ENCODE measurements at places on chromosomes 5 and 9. TPM values are rescaled to one million over a fixed set of nuclear protein-coding genes. Genes with fewer than 3 reads are reported as not detected.

- peak overlapping the region; percentile 93 for H3K4me3 ChIP-seq
- H3K27ac ChIP-seq: peak overlapping the region; percentile 83
- H3K4me1 ChIP-seq: peaks cover 67% of the 10 kb centered on the region
- H3K36me3 ChIP-seq: peaks cover 71% of the 10 kb centered on the region
- H3K27me3 ChIP-seq: peaks cover 3% of the 10 kb centered on the region
Measured at GRCh38 chr5:171390883-171391677, 3.4 kb downstream of the NPM1 start.

DNA sequence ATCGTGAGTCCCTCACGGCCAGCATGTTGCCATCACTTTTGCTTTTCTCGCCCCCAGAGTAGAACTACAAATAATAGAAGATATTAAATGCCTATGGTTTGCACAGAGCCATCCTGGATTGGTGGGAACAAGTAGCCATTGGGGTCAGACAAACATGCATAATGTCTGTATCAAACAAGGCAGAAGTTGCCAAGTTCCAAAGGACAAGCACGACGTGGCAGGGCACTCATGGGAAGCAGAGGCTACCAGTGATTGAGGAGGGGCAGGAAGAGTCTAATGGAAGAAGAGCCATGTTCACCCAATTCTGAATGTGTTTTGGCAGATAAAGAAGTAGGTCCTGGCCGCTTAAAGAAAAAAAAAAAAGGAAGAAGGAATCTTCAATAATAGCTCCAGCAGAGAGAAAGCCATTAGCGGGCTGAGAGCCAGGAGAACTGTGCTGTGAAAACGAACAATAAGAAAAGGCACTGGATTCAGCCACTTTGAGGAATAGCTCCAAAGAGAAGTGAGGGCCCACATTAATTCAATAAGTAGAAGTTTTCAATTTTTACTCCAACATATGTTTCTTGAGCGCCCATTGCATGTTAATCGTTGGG is 153.7 kb upstream of the ADCY2 start:
- DNase-seq: no peak
- H3K4me3 ChIP-seq: no peak overlapping the region
- no peaks in the 10 kb centered on the region for H3K4me1 ChIP-seq
- no peak overlapping the region for H3K27ac ChIP-seq

DNA sequence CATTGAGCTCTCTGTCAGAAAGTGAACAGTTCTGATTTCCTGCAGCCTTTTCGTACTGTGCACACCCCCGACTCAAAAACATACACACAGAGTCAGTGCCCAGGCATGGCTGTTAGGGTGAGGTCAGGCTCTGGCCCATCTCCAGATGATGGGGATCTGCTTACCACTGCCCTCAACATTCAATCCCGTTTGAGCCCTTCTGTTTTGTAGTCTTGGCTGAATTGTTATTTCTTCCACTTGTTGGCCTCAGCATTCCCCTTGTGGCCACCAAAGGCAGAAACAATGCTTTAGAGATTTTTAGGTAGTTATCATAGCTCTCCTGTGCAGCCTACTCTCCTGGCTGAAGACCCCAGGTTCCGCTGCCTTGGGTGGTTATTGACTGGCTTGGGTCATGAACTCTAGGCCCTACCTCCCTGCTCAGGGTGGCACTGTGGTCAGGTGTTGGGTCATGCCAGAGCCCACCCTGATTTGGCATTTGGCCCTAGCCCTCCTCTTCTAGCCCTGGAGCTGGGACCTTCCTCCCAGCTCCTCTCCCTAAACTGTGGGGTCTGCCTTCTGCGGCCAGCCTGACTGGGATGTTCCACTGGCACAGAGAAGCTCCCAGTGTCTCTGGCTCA is 7.8 kb upstream of the MYOZ3 start:
- no peaks in the 10 kb centered on the region for H3K36me3 ChIP-seq
- no peak overlapping the region for H3K27ac ChIP-seq
- no peak overlapping the region for H3K4me3 ChIP-seq
- no peaks in the 10 kb centered on the region for H3K27me3 ChIP-seq
- no peak for DNase-seq

DNA sequence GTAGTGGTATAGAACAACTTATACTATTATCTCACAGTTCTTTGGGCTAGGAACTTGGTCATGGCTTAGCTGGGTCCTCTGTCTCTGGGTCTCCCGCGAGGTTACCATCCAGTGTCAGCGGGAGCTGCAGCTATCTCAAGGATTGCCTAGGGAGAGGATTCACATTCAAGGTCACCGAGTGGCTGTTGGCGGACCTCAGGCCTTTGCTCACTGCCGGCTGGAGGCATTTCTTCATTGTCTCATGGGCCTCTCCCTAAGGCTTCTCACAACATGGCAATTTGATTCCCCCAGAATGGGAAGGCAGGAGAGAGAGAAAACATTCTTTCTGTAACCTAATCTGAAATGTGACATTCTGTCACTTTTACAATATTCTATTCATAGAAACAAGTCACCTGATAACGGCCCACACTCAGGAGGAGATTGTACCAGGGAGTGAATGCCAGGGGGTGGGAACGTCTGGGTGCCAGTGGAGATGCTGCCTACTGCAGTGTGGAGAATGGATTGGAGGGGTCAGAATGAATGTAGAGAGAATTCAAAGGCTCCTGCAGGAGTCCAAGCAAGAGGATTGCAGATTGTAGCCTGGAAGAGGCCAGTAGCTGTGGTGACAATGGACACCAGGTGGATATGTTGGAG is 29.5 kb upstream of the ANKRD18A start:
- H3K27me3 ChIP-seq: peaks cover 10% of the 10 kb centered on the region
- no peaks in the 10 kb centered on the region for H3K4me1 ChIP-seq
- DNase-seq: no peak
- H3K4me3 ChIP-seq: no peak overlapping the region
- no peaks in the 10 kb centered on the region for H3K36me3 ChIP-seq
- no peak overlapping the region for H3K27ac ChIP-seq

Gene LCN9
- not detected for total RNA-seq

GRCh38 chr5:149271716-149272563 is at the start of gene AFAP1L1:
Gene AFAP1L1, plus strand, starts transcription at chr5:149271859. Its CDS starts 110 bp downstream, at chr5:149271969.
- no peak within 1 kb of the TSS for H3K27ac ChIP-seq
- H3K36me3 ChIP-seq: no peaks in the 10 kb centered on the region
- H3K27me3 ChIP-seq: peaks cover 28% of the 10 kb centered on the region

DNA sequence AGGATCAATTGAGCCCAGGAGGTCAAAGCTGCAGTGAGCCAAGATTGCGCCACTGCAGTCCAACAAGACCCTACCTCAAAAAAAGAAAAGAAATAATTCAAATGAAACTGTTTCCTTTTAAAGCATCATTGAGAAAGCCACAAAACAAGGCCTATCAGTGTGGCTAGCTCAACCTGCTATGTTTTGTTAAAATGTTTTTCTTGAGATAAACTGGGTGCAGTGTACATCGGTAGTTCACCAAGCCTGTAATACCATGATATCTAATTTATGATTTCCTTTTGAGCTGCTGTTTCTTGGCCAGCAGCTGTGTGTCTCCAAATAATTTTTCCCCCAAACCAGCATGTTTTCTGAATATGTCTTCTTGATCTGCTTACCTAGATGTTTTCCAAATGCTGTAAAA is 97.3 kb upstream of the GOLGA1 start:
- H3K27me3 ChIP-seq: no peaks in the 10 kb centered on the region
- H3K4me3 ChIP-seq: no peak overlapping the region
- no peak overlapping the region for H3K27ac ChIP-seq
- H3K4me1 ChIP-seq: no peaks in the 10 kb centered on the region
- DNase-seq: no peak

DNA sequence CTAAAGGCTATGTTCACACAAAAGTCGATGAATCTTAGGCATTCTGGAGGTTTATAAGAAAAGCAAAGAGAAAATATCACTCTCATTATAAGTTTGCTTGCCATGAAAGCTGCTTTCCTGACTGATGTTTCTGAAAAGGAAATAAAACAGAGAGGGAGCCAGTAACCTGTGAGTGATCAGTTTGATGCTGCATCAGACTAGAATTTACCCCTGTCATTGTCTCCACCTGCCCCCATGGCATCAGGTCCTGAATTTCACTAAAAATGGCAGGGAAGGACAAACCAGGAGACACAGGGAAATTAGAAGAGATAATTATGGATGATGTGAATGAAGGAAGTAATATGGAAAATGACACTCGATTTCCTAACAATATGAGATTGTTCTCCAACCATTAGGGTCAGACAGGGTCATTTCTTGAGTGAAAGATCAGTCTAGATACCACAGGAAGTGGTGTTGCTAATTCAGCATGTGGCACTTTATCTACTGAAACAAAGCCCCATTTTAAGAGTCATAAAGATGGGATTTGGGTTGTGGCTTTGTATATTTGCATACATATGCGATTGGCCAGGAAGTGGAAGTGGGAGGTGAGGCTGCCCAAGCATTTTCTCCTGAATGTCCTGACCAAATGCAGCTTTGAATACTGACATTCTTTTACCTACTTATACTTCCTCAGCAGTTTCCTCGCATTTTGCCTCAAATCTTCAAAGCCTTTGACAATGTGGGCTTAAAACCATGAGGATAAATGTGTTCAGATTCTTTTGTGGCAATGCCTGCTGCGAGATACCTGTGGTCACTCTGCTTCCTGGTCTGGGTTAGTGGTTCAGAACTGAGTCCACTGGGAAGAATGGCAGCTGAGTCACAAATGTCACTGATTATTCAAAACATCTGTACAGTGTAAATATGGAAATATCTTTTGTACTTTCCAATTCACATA is 29.7 kb downstream of the MEGF10 start:
- H3K36me3 ChIP-seq: no peaks in the 10 kb centered on the region
- H3K4me3 ChIP-seq: no peak overlapping the region
- peak; percentile 33 for DNase-seq
- no peaks in the 10 kb centered on the region for H3K27me3 ChIP-seq

Gene PIP5K1B
- 1.6 TPM for total RNA-seq

- H3K27me3 ChIP-seq: peaks cover 63% of the 10 kb centered on the region
- no peak overlapping the region for H3K4me3 ChIP-seq
- peaks cover 4% of the 10 kb centered on the region for H3K36me3 ChIP-seq
- peak; percentile 43 for DNase-seq
- H3K27ac ChIP-seq: no peak overlapping the region
- peaks cover 7% of the 10 kb centered on the region for H3K4me1 ChIP-seq
Measured at GRCh38 chr5:73454379-73455036, 5.9 kb upstream of the FOXD1 start.

Gene SH3PXD2B
- total RNA-seq: 0.99 TPM

DNA sequence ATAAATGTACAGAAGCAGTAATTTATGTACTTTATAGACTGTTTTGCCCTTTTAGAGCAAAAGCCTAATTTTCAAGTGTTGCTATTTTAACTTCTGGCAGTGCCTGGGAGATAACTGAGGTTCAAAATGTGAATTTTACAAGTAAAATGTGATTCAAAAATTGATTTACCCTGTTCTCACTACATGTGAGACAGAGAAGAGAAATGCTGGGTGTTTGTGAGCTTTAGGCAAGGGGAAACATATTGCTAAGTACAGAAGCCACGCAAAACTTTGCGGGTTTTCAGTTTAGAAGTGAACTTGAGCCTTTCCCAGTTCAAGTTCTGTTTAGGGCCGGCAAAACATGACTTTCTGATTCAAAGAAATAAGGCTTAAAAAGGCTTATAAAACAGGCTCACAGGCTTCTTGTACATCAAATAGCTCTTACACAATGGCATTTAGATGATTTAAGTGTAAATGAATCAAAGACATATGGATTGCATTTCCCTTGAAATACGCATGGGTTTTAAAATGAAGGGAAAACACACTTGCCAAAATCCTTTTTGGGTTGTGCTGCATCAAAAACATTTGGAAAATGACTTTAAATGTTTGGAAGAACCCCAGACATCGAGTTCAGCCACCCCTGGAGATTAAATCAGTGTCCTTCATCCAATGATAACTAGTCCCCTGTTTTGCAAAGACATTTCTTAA is 370.8 kb upstream of the MEF2C start:
- no peaks in the 10 kb centered on the region for H3K4me1 ChIP-seq
- no peaks in the 10 kb centered on the region for H3K27me3 ChIP-seq
- H3K4me3 ChIP-seq: no peak overlapping the region
- no peak overlapping the region for H3K27ac ChIP-seq
- H3K36me3 ChIP-seq: no peaks in the 10 kb centered on the region

GRCh38 chr5:160312134-160312959 is at the start of gene CCNJL:
Gene CCNJL, minus strand, starts transcription at chr5:160312564. Its CDS starts 641 bp downstream, at chr5:160311923.
- H3K4me1 ChIP-seq: peaks cover 7% of the 10 kb centered on the region
- DNase-seq: no peak
- no peaks in the 10 kb centered on the region for H3K36me3 ChIP-seq
- peaks cover 57% of the 10 kb centered on the region for H3K27me3 ChIP-seq
- H3K27ac ChIP-seq: no peak within 1 kb of the TSS

DNA sequence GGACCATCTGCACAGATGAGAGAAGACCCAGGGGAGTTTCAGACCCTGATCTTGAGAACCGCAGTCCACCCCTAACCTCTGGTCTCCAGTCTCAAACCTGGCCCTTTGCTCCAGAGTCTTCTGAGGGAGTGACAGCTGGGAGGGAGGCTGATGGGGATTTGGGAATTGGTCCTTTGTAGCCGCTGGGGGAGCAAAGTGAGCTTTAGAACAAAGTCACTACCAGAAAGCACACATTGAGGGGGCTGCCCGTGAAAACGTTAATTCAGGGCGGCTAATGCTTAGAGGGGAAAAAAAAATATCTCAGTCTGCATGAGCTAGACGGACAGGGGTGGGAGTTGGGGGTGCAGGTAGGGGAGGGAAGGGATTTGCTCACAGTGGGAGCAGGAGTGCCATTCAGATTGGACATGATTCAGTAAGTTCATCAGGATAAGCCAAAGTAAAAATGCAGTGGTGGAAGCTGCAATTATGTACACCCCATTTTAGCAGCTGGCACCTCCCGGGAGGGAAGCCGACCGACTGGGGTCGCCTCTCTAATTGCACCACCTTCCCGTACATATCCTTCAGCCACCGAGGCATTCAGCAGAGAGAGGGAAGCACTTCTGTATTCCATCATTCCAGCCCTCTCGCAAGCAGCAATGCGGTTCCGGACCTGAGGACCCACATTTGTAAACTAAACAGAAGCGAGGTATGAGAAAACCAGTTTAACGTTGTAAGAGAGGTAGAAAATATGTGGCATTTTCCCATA is 123.4 kb upstream of the RETREG1 start:
- H3K27me3 ChIP-seq: peaks cover 19% of the 10 kb centered on the region
- H3K27ac ChIP-seq: no peak overlapping the region
- no peaks in the 10 kb centered on the region for H3K4me1 ChIP-seq
- no peak for DNase-seq
- H3K4me3 ChIP-seq: no peak overlapping the region
- H3K36me3 ChIP-seq: no peaks in the 10 kb centered on the region

Gene IL13
- 14.9 TPM for total RNA-seq

GRCh38 chr9:22175972-22176545 is 167.0 kb upstream of the CDKN2B start:
- no peak for DNase-seq
- no peak overlapping the region for H3K27ac ChIP-seq
- H3K4me1 ChIP-seq: peaks cover 7% of the 10 kb centered on the region
- no peak overlapping the region for H3K4me3 ChIP-seq
- H3K36me3 ChIP-seq: peaks cover 3% of the 10 kb centered on the region
- peaks cover 15% of the 10 kb centered on the region for H3K27me3 ChIP-seq

Gene LEAP2
- total RNA-seq: 1.7 TPM

GRCh38 chr9:82140471-82140870 is 151.9 kb downstream of the SPATA31D1 start:
- no peak overlapping the region for H3K27ac ChIP-seq
- DNase-seq: no peak
- no peaks in the 10 kb centered on the region for H3K27me3 ChIP-seq
- H3K4me3 ChIP-seq: no peak overlapping the region
- no peaks in the 10 kb centered on the region for H3K4me1 ChIP-seq
- no peaks in the 10 kb centered on the region for H3K36me3 ChIP-seq

Gene SV2C
- 0.02 TPM for total RNA-seq

- no peak overlapping the region for H3K4me3 ChIP-seq
- no peak for DNase-seq
- H3K4me1 ChIP-seq: no peaks in the 10 kb centered on the region
- no peaks in the 10 kb centered on the region for H3K36me3 ChIP-seq
Measured at GRCh38 chr5:129631961-129632360, 115.9 kb upstream of the MINAR2 start.

GRCh38 chr9:121107029-121107428 is 32.3 kb downstream of the CNTRL start:
- peaks cover 11% of the 10 kb centered on the region for H3K4me1 ChIP-seq
- no peak for DNase-seq
- no peak overlapping the region for H3K27ac ChIP-seq
